Keratinocyte (primary cell): ENCODE measurements at places on chromosomes 4 and X.

- DNase-seq: no peak
These were observed 1.6 kb upstream of the LRAT start for GRCh38 chr4:154741922-154742850.

DNA sequence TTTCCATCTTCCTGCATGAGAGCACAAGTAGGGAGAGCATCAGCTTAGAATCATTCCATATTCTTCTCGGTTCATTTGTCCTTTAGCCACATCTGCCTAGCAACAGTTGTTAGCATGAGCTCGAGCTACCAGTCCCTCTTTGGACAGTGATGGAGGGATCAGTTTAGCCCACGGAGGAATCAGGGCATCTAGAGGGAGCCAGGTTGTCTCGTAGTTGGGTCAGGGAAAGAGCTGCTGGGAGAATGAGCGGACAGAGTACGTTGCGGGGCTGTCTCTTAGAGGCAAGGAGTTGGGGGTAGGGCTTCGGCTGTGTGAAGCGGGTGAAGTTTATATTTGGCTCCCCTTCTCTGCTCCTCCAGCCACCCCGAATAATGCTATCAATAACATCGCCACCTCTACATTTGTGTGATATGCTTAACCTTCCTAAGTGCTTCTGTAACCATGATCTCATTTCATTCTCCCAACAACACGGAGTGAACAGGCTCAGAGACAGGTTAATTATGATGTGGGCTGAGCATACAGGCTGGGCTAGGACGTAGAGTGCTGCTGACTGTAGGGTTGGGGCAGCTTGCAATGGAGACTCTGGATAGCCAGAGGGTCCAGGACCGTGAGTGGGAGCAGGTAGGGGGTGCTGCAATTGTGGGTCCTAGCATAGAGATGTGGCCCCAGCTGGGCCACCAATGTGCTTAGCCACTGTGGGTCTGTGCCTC, 72.6 kb downstream of the FRMPD3 start:
- DNase-seq: no peak

- no peak for DNase-seq
These were observed 57.0 kb downstream of the PLAC1 start for GRCh38 chrX:134601240-134601765.

DNA sequence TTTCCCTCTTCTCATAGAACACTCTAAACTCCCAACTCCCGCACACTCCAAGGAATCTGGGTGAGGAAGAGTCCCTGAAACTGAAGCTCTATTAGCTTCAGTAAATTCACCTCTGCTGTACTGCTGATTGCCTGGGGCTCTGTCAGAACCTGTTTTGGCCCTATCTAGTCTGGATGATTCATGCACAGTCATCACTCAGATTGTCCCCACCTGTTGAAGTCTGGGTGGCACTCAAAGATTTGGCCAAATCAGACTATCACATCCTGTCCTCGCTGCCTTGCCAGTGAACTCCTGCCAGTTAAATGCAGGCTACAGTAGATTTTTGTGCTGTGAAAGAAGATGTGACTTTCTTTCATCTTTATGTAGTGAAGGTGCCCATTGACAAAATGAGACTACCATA, 63.5 kb upstream of the EMCN start:
- peak; percentile 73 for DNase-seq

GRCh38 chrX:15761564-15762191, 23.6 kb downstream of the CA5B start:
- DNase-seq: no peak

GRCh38 chrX:103734125-103734760, 23.5 kb downstream of the TMEM31 start:
- no peak for DNase-seq

DNA sequence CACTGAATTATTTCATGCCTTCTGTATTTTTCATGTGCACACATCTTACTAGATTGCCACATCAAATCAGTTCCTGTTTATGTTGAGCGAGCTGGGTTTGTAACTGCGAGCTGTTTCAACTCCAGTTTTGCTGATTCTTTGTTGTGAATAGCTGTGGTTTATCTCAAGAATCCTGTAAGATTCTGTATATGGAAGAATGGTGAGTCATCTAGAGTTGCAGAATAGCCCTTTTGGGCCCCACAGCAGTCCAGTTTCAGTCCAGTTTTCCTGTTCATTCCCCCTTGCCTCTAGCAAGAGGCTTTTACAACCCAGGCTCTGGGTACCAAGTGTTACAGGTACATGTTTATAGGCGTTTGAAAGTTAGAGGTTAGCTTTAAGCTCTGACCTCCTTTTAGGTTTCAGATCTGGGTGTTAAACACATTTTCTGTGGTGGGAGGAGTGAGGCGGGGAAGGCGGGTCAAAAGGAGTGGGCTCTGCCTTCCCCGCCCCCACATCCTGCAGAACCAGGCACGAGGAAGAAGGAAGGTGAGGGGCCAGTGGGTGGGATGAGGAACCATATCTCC, 32.7 kb downstream of the TBC1D14 start:
- peak; percentile 30 for DNase-seq
